ENCODE measurements at places on chromosomes 7 and 10. TPM values are rescaled to one million over a fixed set of nuclear protein-coding genes. Genes with fewer than 3 reads are reported as not detected.

- H3K4me3 ChIP-seq: no peak overlapping the region
- H3K27ac ChIP-seq: no peak overlapping the region
- DNase-seq: no peak
- no peaks in the 10 kb centered on the region for H3K36me3 ChIP-seq
- no peaks in the 10 kb centered on the region for H3K27me3 ChIP-seq
These were observed 3.4 kb upstream of the LARP4B start for GRCh38 chr10:934746-935406.

DNA sequence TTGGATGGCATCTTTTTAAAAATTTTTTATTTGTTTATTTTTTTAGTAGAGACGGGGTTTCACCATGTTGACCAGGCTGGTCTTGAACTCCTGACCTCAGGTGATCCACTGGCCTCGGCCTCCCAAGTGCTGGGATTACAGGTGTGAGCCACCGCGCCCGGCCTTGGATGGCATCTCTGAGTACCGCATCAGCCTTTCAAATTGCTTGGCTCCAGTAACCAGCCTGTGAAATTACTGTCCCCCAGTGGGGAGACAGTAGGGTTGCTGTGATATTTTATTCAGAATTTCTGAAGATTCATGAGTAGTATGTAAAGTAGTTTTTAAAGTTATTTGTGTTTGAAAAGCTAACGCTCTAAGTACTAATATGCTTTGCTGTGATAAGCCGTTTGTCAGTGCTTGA is 1.2 kb downstream of the NUB1 start:
- H3K36me3 ChIP-seq: no peaks in the 10 kb centered on the region
- no peaks in the 10 kb centered on the region for H3K27me3 ChIP-seq
- no peak for DNase-seq
- no peak overlapping the region for H3K27ac ChIP-seq
- H3K4me3 ChIP-seq: peak overlapping the region; percentile 82

DNA sequence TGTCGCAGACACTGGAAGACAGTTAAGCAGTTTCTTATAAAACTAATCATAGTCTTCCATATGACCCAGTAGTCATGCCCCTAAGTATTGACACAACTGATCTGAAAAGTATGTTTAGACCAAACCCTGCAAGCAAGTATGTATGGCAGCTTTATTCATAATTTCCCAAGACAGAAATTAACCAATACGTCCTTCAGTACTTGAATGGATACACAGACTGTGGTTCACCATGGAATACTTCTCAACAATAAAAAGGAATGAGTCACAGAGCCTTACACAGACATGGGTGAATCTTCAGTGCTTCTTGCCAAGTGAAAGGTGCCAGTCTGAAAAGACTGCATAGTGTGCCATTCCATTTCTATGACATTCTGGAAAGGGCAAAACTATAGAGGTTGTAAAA is 50.2 kb upstream of the AKR1E2 start:
- no peak overlapping the region for H3K27ac ChIP-seq
- peaks cover 16% of the 10 kb centered on the region for H3K4me1 ChIP-seq
- no peaks in the 10 kb centered on the region for H3K36me3 ChIP-seq
- no peak for DNase-seq
- no peaks in the 10 kb centered on the region for H3K27me3 ChIP-seq

DNA sequence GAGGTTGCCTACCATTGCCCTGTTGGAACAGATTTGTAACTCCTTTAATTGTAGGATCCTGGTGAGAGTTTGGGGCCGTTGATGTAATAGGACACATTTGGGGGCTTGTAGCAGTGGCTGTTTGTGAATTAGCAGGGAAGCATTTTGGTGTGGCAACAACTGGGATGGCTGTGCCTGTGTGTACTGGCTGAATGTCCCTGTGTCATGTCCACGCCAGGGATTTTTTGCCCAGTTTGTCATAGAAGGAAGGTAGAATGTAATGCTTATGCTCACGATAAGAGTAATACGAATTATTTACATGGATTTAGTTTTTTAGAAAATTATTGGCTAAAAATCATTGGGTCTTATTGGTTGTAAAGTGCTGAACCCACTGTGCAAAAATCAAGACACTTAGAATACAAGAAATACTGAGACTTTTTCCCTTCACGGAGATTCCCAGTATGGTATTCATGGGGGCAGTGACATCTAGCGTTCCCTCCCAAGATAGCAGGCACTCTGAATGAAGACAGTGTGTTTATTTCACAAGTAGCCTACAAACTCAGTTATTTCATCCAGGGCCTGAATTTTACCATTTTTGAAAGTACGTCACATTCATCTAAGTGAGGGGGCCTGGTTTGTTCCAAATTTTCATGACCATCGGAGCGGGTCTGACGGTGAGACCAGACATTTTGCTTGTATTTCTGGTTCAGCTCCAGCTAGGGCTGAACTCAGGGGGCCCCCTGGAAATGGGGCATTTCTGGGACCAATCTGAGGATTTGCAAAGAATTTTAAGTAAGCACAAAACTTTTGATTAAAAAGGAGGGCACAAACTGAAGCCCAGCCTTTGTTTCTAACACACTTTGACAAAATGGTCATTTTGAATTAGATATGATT is 74.7 kb downstream of the CACNB2 start:
- no peaks in the 10 kb centered on the region for H3K36me3 ChIP-seq
- H3K27ac ChIP-seq: no peak overlapping the region
- H3K4me1 ChIP-seq: no peaks in the 10 kb centered on the region
- H3K27me3 ChIP-seq: no peaks in the 10 kb centered on the region

- no peaks in the 10 kb centered on the region for H3K27me3 ChIP-seq
- no peaks in the 10 kb centered on the region for H3K4me1 ChIP-seq
- H3K36me3 ChIP-seq: no peaks in the 10 kb centered on the region
- H3K4me3 ChIP-seq: no peak overlapping the region
- peak; percentile 46 for DNase-seq
- H3K27ac ChIP-seq: no peak overlapping the region
These were observed 20.6 kb downstream of the ZNF777 start for GRCh38 chr7:149440222-149440621.

DNA sequence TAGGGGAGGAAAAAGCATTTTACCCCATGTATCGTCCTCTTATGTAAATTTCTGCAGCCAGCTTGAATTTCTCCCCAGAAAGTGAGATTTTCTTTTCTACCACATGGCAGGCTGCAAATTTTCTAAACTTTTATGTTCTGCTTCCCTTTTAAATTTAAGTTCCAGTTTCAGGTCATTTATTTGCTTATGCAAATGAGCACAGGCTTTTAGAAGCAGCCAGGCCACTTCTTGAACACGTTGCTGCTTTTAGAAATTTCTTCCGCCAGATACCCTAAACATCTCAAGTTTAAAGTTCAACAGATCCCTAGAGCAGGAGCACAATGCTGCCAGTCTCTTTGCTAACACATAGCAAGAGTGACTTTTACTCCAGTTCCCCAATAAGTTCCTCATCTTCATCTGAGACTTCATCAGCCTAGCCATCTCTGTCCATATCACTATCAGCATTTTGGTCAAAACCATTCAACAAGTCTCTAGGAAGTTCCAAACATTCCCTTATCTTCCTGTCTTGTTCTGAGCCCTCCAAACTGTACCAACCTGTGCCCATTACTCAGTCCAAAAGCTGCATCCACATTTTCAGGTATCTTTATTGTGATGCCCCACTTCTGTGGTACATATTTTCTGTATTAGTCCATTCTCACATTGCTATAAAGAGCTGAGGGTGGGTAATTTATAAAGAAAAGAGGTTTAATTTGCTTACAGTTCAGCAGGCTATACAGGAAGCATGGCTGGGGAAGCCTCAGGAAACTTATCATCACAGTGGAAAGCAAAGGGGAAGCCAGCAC is 16.3 kb downstream of the EZH2 start:
- no peaks in the 10 kb centered on the region for H3K27me3 ChIP-seq
- no peak overlapping the region for H3K27ac ChIP-seq
- DNase-seq: no peak

DNA sequence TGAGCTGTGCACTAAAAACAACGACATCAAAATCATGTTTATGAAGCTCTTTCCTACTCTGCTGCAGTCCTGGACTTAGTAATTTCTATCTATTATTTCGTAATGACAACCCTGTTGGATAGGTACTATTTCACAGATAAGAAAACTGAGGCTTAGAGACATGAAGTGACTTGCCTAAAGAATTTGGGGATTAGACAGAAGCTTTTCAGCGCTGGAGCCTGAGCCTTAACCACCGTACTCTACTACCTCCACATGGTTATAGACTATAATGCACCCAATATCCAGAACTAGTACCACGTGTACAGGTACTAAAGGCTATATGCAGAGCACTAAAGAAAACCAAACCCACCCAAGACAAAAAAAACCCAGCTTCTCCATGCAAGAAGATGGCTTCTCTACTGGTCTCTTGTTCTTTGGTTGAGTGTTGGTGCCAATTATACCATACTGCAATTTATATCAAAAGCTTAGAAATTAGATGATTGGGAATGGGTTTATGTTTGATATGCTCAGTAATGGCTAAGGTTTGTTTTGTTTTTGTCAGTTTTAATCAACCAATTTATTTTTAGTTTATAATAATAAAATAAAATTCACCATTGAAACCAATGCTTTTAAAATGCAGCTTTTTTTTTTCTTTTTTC is 6.5 kb upstream of the SNX10 start:
- no peak overlapping the region for H3K27ac ChIP-seq
- no peaks in the 10 kb centered on the region for H3K36me3 ChIP-seq
- no peaks in the 10 kb centered on the region for H3K27me3 ChIP-seq
- H3K4me1 ChIP-seq: no peaks in the 10 kb centered on the region
- DNase-seq: no peak

GRCh38 chr10:111211706-111212105 is 134.9 kb downstream of the ADRA2A start:
- no peaks in the 10 kb centered on the region for H3K27me3 ChIP-seq
- no peak overlapping the region for H3K27ac ChIP-seq
- H3K4me1 ChIP-seq: no peaks in the 10 kb centered on the region
- no peaks in the 10 kb centered on the region for H3K36me3 ChIP-seq
- no peak for DNase-seq
- H3K4me3 ChIP-seq: no peak overlapping the region

- H3K4me3 ChIP-seq: no peak overlapping the region
- no peak overlapping the region for H3K27ac ChIP-seq
- peaks cover 14% of the 10 kb centered on the region for H3K4me1 ChIP-seq
- no peaks in the 10 kb centered on the region for H3K36me3 ChIP-seq
These were observed 34.3 kb downstream of the MYL10 start for GRCh38 chr7:101594790-101595189.

The RASA4B gene
- total RNA-seq: 19.6 TPM

The HOXA13 gene
- total RNA-seq: 14.5 TPM

The MACC1 gene
- 6.9 TPM for total RNA-seq

The NYAP1 gene
- total RNA-seq: 3.9 TPM

The FAM25C gene
- total RNA-seq: not detected

The C10orf53 gene
- not detected for total RNA-seq

The HDAC9 gene
- total RNA-seq: 32.4 TPM

Measured in vagina (tissue), 2 donors.